T-helper 2 cell (primary cell): ENCODE measurements at places on chromosomes 5 and 9.

- DNase-seq = no peak
Observed at GRCh38 chr5:179161901-179162300, 101.7 kb downstream of the ZNF354C start.

DNA sequence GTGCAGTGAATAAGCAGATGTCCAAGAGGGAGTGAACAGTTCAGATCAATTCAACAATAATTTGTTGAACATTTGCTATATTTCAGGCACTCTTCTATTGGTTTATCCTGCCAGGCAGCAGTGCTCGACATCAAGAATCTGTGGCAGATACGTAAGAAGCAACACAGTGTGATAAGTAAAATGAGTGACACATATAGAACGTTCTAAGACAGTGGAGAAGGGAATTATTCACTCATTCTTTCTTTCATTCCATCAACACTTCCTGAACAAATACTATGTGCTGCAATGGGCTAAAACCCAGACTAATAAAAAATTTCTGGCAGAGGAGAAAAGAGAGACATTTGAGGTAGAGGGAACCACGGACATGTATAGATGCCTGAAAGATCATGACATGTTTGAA lies 89.9 kb upstream of the GLIS3 start:
- no peak for DNase-seq

DNA sequence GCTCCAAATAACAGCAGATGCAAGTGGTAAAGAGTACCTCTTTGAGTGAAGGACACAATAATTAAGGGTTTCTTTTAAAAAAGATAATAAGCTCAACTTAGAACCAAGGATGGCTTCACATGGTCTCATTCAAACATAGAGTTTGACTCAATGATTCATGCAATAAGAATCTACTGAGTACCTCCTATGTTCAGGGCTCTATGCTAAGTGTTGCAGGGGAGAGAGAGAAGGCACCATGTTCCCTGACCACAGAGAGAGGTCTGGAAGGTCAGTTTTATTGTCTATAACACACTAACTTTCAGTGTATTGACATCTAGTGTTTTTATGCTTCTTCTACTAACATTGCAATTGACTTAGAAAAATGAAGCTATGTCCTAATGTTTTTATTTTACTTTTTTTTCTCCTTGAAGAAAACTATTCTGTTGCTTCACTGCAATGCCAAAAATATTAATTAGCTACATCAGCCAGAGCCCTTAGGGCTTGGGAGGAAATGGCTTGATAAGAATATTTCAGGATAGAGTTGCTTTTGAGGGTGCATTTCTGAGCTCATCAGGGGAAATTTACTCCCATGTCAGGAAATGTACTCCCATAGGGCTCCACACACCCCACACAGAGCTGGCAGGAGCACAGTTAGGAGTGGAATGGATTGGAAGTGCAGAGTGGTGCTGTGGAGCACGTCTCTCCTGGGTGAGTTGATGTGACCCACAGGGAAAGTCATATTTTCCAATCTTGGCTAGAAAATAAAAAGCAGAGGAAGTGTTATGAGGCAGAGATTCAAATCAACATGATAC lies 106.6 kb downstream of the PDE8B start:
- DNase-seq = no peak

GRCh38 chr5:78562714-78563330 lies 85.8 kb downstream of the LHFPL2 start:
- no peak for DNase-seq

- no peak for DNase-seq
Observed at GRCh38 chr5:173777149-173777548, 111.0 kb upstream of the CPEB4 start.

GRCh38 chr5:109354761-109355160 lies 55.0 kb downstream of the PJA2 start:
- DNase-seq = no peak

GRCh38 chr9:10443868-10444204 lies 169.0 kb downstream of the PTPRD start:
- no peak for DNase-seq

DNA sequence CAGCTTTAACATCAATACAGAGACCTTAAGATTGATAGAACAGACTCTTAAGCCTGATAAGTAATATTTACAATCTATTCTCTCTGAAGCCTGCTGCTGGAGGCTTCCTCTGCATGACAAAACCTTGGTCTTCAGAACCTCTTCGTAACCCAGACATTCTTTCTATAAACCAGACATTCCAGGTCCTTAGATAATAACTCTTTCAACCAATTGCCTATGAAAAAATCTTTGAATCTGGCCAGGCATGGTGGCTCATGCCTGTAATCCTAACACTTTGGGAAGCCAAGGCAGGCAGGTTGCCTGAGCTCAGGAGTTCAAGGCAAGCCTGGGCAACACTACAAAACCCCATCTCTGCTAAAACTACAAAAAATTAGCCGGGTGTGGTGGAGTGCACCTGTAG lies 327.8 kb downstream of the ENC1 start:
- DNase-seq = no peak

GRCh38 chr5:103353581-103353980 lies 95.0 kb downstream of the MACIR start:
- DNase-seq = no peak

GRCh38 chr5:3343911-3344310 lies 251.7 kb upstream of the IRX1 start:
- DNase-seq = no peak
